ENCODE measurements at places on chromosomes 16 and 17.

DNA sequence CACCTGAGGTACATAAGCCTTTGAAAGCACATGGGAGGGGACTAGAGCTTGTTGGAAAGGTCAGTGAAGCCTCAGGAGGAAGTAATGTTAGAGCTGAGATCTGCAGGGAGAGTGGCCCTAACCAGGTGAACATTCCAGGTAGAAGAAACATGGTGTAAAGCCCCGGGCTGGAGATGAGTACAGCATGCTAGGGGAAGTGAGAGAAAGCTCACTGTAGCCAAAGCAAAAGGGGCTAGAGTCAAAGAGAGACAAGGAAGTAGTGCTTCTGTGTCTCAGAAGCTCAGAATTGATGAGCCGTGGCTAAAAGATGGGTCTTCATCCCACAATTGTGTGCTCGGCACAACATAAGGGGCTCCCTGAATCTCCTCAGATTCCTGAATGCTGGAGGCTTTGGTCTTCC is 481.8 kb downstream of the XYLT1 start:
- no peak for DNase-seq

GRCh38 chr17:67519801-67520251 is 142.7 kb downstream of the PITPNC1 start:
- DNase-seq = no peak

DNA sequence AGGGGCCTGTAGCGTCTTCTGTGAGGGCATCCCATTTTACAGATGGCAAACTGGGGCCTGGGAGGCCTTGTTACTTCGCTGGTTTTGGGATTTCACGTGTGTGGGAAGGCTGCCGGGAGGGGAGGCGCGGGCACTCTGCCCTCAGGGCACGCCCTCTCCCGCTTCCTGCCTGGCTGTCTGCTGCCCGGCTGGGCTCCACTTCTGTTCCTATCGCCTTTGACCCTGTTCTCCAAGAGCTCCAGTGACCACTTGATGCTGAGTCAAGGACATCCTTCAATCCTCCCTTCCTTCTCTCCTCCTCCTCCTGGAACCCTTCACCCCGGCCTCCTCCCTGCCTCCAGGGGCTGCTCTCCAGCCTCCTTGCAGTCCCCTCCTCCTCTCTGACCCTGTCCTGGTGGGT is 16.0 kb downstream of the SPNS3 start:
- no peak for DNase-seq

DNA sequence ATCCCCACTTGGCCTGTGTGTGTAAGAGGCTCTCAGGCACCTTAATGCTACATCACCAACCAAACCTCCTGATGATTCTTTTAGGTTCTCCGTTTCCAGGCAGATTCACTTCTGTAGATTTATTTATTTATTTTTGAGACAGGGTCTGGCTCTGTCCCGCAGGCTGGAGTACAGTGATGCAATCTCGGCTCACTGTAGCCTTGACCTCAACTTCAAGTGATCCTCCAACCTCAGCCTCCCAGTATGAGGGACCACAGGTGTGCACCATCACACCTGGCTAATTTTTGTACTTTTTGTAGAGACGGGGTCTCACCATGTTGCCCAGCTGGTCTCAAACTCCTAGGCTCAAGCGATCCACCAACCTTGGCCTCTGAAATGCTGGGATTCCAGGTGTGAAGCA is 12.7 kb upstream of the MEOX1 start:
- DNase-seq = no peak

GRCh38 chr16:84690088-84690819 is 9.5 kb upstream of the USP10 start:
- DNase-seq = no peak

GRCh38 chr17:51119415-51120356 is 982 bp downstream of the SPAG9 start:
- peak; percentile 11 for DNase-seq

DNA sequence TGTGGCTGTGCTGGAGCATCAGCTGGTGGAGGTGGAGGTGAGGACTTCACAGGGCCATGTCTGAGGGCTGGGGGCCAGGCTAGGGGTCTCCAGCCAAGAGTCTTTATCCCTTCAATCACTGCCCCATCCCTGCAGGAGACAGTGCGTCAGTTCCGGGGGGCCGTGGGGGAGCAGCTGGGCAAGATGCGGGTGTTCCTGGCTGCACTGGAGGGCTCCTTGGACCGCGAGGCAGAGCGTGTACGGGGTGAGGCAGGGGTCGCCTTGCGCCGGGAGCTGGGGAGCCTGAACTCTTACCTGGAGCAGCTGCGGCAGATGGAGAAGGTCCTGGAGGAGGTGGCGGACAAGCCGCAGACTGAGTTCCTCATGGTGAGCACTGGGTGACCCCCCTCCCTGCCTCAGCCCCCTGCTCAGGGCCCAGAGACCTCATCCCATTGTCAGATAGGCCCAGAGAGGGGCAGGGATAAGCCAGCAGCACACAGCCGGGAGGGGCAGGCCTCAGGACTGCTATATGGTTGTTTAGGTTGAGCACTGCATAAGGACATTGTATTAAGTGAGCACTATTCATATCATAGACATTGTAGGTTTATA is 2.3 kb upstream of the PYDC1 start:
- no peak for DNase-seq

DNA sequence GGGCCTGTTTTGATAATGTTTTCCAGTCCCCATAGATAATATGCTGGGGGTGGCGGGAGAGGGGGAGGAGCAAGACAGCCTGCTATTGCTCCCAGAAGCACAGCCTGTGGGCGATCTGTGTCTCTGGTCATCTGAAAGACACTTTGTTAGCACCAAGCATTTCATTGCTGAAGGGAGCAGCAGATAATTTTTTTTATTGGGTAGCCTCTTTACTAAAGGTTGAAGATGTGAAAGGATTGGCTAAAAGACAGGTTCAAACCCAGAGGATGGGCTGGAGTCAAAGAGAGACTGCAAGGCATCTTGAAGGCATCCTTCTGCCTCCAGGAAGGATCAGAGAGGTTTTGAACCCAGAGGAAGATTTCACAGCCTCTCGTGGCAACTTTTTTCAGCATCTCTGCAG is 60.6 kb downstream of the C17orf67 start:
- DNase-seq = no peak

- no peak for DNase-seq
Measured at GRCh38 chr17:19485800-19486340, 47.8 kb upstream of the SLC47A1 start.

GRCh38 chr17:35019386-35020179 is 39.3 kb downstream of the LIG3 start:
- no peak for DNase-seq

- no peak for DNase-seq
Measured at GRCh38 chr16:61233713-61234112, 802.5 kb downstream of the CDH8 start.

- DNase-seq = no peak
Measured at GRCh38 chr17:48754500-48755261, 26.1 kb upstream of the HOXB13 start.

GRCh38 chr17:28372203-28372944 is 880 bp downstream of the SARM1 start:
- no peak for DNase-seq

Data from stimulated activated CD8-positive, alpha-beta memory T cell treated with anti-CD3 and anti-CD28 coated beads, Interleukin-4, amount 100 ng/mL, for 24 hours (primary cell).